Osteoblast (primary cell): ENCODE measurements at places on chromosomes 1 and 21. TPM values are rescaled to one million over a fixed set of nuclear protein-coding genes. Genes with fewer than 3 reads are reported as not detected.

Gene TAS1R3
- total RNA-seq, result under 0.01 TPM in 2 replicates

Gene NFASC
- total RNA-seq, result 28.6 and 36.9 TPM in 2 replicates

Gene TMEM79
- total RNA-seq, result 0.88 and 1.4 TPM in 2 replicates

Gene BTBD8
- total RNA-seq, result 5.8 and 8.3 TPM in 2 replicates

Gene OPTC
- not detected in 2 replicates for total RNA-seq

Gene SELENBP1
- total RNA-seq, result 28.3 and 42.0 TPM in 2 replicates

Gene MIXL1
- 0.29 TPM in 1 of 2 replicates, not detected in the other for total RNA-seq

Gene SEC16B
- 2.9 and 3.3 TPM in 2 replicates for total RNA-seq
